ENCODE measurements at places on chromosomes 7 and 10.

DNA sequence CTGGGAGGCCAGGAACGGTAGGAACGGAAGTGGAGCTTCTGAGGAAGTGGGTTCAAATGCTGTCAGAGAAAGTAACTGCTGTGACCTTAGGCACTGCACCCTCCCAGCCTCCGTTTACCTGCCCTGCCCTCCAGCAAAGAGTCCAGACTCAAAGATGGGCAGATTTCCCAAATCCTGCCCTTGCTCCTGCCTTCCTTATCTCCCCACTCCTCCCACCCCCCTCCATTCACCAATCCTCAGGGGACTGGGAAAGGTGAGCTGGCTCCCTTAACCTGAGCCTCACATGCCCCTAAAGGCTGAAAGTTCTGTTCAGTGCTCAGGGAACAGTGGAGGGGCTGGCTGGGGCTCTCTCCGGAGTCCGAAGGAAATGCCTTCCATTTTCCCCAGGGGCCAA is 161.6 kb downstream of the SH3PXD2A start:
- DNase-seq: no peak

- no peak for DNase-seq
Measured at GRCh38 chr7:22762866-22763265, 35.9 kb downstream of the IL6 start.

DNA sequence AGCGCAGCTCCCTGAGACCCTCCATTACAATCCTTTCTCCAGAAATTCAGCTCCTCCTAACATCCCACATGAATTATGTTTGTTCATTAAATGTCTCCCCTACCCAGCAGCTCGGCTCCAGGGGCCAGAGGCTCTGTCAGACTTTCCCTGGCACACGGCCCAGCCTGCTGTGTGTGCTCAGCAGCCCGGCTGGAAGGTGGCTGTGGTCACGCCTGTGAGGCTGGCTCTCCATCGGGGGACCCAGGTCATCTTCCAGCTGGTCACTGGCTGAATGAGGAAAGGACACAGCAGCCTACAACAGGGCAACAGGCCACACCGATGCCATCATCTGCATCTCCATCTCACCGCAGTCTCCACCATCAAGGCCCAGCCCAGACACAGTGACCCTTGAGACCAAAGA is 219.8 kb downstream of the MAD1L1 start:
- no peak for DNase-seq

- DNase-seq: no peak
Measured at GRCh38 chr10:29392376-29393021, 103.6 kb downstream of the LYZL1 start.

DNA sequence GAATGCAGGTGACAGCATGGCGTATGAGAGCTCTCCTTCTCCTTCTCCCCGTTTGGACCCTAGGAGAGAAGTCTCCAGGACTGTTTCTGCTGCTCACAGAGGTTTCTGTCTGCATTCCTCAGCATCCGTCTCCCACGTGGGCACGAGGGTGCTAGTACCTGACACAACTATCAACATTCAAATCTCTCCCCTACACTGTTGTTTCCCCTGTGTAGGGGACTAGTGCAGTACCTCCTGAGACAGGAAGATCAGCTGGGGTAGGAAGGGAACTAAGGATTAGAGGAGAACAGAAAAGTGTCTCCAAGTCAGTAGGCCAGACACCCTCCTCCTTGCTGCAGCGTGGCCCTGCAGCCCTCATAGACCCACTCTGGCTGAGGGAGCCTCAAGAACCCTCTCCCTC is 29.0 kb downstream of the STOX1 start:
- no peak for DNase-seq

DNA sequence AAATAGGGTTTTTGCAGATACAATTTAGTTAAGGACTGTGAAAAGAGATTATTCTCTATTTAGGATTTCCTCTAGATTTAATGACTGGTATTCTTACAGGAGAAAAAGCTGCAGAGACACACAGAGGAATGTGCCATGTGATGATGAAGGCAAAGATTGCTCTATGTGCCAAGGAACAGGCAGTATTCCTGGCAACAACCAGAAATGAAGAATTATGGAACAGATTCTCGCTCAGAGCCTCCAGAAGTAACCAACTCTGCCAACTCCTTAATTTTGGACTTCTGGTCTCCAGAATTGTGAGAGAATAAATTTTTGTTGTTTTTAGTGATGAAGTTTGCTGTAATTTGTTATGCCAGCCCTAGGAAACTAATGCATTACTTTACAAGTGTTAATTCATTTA is 307.6 kb upstream of the SEMA3A start:
- no peak for DNase-seq

- no peak for DNase-seq
Measured at GRCh38 chr7:137996871-137997270, 5.0 kb downstream of the CREB3L2 start.

GRCh38 chr10:129272176-129272575 is 194.9 kb upstream of the MGMT start:
- DNase-seq: no peak

GRCh38 chr10:132609211-132609610 is 71.6 kb downstream of the INPP5A start:
- DNase-seq: no peak

- DNase-seq: no peak
Measured at GRCh38 chr7:80890426-80891258, 28.2 kb downstream of the SEMA3C start.

DNA sequence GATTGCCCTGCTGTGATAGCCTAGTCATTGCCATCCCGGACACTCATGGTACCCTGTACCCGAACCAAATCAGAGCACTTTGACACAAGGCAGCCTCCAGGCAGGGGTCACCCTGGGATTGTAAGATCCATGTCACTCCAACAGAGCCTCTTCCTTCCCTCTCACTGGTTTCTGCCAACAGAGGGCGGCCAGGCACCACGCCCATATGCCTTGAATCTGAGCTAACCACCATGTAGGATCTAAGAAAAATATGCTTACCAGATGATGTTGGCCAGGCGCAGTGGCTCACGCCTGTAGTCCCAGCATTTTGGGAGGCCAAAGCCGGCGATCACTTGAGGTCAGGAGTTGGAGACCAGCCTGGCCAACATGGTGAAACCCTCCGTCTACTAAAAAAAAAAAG is 389.2 kb upstream of the KLF6 start:
- DNase-seq: no peak

- no peak for DNase-seq
Measured at GRCh38 chr10:35934642-35934995, 292.5 kb upstream of the FZD8 start.

GRCh38 chr10:687583-688311 is 1.7 kb downstream of the DIP2C start:
- DNase-seq: no peak

DNA sequence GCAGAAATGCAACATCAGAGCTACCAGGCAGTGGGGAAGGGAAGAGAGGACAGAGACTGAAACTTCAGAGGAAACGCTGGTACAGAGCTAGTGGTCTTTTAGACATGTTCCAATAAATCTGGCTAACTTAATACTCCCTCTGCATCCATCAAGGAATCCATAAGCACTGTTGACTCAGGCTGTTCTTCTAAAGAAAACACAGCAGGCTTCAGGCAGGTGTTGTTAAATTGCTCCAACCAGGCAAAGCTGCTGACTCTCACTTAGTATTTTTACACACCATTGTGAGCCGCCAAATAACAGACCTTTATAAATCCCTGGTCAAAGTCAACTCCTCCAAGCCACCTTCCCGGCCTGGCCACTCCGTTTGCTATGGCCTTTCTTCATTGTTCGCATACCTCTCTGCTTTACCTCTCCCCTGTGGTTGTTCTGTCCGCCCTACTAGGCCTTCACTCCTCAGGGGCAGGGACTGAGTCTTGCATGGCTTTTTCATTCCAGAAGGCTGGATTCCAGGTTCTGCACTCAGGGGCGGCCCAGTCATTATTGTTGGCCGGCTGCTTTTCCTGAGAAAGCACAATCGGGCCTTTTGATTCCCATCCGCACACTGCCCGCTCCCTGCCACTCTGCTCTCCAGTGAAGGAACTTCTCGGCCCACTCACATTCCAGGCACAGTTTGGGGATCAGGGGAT is 18.4 kb downstream of the CREB3L2 start:
- no peak for DNase-seq

DNA sequence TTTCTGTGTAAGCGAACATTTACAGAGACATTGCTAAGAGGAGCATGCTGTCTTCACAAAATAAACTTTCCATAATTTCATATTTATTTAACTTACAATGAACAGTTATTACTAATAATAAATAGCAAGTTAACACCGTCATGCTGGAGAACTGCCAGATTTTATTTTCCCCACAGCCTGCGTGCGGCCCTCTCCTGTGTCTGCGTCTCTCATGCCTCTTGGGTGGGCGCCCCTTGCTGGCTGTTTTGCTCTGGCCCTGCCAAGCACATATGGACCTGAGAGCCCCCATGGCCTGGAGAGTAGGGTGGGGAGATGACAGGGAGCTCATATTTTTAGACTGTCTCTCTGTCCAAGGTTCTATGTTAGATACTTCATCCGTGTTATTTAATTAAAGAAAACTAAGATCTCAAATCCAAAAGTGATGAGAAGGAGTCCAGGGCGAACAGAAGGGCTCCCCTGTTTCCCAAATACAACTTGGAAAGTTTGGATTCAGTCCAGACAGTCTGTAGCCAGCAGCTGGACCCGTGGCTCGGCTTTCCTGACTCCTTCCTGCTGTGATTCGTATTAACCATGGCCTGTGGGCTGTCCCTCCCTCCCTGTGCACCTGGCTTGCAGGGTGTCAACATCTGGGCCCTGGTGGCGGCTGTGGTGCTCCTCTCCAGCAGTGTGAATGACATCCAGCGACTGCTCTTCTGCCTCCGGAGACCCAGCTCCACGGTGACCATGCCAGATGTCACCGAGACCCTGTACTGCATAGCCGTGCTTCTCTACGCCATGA is 20.5 kb downstream of the FBH1 start:
- DNase-seq: no peak

DNA sequence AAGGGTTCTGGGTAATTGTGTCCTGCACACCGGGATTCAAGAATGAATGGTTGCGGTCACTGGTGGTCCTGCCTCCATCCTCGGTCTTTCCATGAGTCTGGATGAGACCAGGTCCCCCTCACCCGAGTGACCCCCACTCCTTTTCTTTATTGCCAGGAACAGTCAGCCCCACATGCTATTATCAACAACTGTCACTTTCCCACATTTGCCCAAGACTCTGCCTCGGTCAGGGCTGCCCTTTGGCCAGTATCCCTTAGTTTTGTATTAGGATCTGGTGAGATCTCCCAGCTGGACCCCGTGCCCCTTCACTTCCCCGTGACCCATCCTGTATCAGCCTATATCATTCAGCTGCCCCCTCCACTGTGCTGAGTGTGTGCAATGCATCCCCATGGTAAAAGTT is 288.3 kb downstream of the ADARB2 start:
- DNase-seq: no peak

DNA sequence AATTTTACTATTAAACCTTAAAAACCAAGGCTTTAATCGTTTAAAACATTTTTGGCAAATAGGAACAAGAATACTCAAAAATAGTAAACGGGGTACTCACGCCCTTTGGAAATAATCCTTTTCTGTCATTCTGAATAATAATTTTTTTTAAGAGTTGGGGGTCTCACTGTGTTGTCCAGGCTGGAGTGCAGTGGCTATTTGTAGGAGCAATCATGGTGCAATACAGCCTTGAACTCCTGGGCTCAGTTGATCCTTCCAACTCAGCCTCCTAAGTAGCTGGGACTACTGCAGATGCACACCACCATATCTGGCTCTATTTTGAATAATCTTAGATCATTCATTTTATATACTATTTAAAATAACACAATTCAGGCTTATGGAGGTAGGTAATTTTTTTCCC is 24.9 kb downstream of the LUC7L2 start:
- no peak for DNase-seq

- DNase-seq: no peak
Measured at GRCh38 chr7:119711104-119711503, 561.9 kb upstream of the KCND2 start.

GRCh38 chr7:139317939-139318505 is 23.1 kb upstream of the FMC1 start:
- no peak for DNase-seq

DNA sequence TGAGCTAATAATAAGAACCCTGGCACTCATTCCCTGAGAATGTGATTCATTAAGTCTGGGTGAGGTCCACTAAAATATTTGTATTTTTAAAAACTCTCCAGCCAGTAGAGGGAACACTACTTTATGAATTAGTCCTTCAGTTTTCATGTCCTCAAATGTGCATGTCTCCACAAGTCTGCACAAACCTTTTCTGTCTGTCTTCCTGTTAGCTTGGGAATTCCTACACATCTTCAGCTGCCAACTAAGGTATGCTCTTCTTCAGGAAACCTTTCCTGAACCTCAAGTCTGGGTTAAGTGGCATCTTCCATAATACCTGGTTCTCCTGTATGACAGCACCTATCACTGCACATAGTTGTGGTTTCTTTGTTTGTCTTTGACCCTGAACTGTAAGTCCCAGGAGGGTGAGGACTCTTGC is 119.6 kb upstream of the MKX start:
- no peak for DNase-seq

GRCh38 chr7:94100723-94101345 is 96.7 kb upstream of the BET1 start:
- no peak for DNase-seq

- DNase-seq: no peak
Measured at GRCh38 chr10:119020627-119020946, 8.9 kb upstream of the NANOS1 start.

DNA sequence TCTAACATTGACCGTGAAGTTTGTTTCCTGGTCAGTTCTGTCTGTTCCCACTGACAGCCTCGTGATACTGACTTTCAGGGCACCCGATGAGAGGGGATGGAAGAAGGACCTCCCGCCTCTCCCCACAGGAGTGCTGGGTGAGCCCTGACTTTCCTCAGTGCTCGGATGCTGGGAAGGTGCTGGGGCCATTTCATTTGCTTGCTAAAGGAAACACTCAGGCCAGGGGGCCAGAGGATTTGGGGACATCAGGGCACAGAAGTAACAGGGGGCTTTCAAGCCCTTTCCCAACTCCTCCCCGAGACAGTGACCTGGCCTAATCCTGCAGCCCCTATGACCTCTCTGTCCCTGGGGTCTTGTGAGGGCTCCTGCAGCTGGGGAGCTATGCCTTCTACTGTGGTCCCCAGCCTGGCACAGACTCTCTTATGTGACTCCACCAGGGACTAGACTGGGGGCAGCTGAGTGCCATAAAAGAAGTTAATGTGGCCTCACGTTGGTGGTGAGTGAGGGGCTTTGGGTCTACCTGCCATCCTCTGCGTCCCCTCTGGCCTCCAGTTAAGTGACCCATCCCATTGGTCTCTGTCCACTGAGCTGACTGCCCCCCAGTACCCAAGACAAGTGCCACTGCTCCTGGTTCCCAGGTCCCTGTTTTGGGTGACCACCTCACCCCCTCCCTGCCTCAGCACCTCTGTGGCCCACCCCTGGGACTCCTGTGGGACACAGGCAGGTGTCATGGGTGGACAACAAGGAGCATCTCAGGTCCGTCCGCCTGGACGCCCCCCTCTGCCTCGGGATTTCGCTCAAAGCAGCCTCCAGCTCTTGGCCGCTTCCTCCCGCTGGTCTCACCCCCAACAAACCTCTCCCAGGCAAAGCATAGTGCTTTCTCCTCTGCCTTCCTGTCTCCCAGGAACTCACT is 33.4 kb upstream of the HSPA12A start:
- DNase-seq: no peak

- no peak for DNase-seq
Measured at GRCh38 chr10:126186766-126187165, 201.5 kb downstream of the ADAM12 start.

GRCh38 chr10:101046332-101047238 is 15.2 kb upstream of the KAZALD1 start:
- no peak for DNase-seq

Data from stimulated activated CD8-positive, alpha-beta memory T cell treated with anti-CD3 and anti-CD28 coated beads, Interleukin-4, amount 100 ng/mL, for 1 hour (primary cell).